ENCODE measurements at places on chromosomes 3 and 15. TPM values are rescaled to one million over a fixed set of nuclear protein-coding genes. Genes with fewer than 3 reads are reported as not detected.

HDC gene
- total RNA-seq, result 8.1 TPM

CYP1A1 gene
- total RNA-seq, result not detected

IMPG2 gene
- total RNA-seq, result 0.45 TPM

GNAT1 gene
- total RNA-seq, result 0.10 TPM

BMF gene
- 13.4 TPM for total RNA-seq

TTLL13 gene
- total RNA-seq, result 0.29 TPM

LIPC gene
- 3.2 TPM for total RNA-seq

MST1R gene
- 1.7 TPM for total RNA-seq

TRNT1 gene
- total RNA-seq, result 27.3 TPM

ACTC1 gene
- not detected for total RNA-seq

CASR gene
- 0.10 TPM for total RNA-seq

DLL4 gene
- total RNA-seq, result not detected

P2RY1 gene
- total RNA-seq, result 2.9 TPM

SLC30A4 gene
- 2.2 TPM for total RNA-seq

PFKFB4 gene
- total RNA-seq, result 1.6 TPM

CD200R1 gene
- total RNA-seq, result 7.1 TPM

THSD4 gene
- total RNA-seq, result not detected

LOXL1 gene
- total RNA-seq, result 8.4 TPM

TERC gene
- total RNA-seq, result 11.0 TPM

EPHB1 gene
- 3.5 TPM for total RNA-seq

KCNMB3 gene
- 0.57 TPM for total RNA-seq

CFAP100 gene
- total RNA-seq, result not detected

AHSG gene
- total RNA-seq, result not detected

GOLGA6L6 gene
- not detected for total RNA-seq

SERINC4 gene
- not detected for total RNA-seq

SPINT1 gene
- total RNA-seq, result 2.5 TPM

ATP2B2 gene
- not detected for total RNA-seq
